ENCODE measurements at places on chromosomes 12 and 14.

DNA sequence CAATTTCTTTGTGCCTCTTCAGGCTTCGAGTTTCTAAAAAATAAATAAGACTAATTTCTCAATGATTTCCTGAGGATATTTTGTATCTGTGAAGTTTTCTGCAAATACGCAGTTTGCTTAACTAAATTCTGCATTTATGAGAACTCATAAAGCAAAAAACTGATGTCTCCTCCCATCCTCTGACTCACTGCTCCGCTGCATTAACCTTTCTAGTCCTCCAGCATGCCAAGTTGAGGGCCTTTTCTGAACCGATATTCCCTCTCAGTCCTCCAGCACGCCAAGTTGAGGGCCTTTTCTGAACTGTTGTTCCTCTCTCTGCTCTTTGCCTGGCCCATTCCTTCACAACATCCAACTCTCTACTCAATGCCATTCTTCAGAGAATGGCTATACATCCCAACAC lies 3.2 kb downstream of the IPO8 start:
- peak; percentile 34 for DNase-seq

GRCh38 chr14:93262446-93262845 lies 55.4 kb downstream of the UBR7 start:
- no peak for DNase-seq

DNA sequence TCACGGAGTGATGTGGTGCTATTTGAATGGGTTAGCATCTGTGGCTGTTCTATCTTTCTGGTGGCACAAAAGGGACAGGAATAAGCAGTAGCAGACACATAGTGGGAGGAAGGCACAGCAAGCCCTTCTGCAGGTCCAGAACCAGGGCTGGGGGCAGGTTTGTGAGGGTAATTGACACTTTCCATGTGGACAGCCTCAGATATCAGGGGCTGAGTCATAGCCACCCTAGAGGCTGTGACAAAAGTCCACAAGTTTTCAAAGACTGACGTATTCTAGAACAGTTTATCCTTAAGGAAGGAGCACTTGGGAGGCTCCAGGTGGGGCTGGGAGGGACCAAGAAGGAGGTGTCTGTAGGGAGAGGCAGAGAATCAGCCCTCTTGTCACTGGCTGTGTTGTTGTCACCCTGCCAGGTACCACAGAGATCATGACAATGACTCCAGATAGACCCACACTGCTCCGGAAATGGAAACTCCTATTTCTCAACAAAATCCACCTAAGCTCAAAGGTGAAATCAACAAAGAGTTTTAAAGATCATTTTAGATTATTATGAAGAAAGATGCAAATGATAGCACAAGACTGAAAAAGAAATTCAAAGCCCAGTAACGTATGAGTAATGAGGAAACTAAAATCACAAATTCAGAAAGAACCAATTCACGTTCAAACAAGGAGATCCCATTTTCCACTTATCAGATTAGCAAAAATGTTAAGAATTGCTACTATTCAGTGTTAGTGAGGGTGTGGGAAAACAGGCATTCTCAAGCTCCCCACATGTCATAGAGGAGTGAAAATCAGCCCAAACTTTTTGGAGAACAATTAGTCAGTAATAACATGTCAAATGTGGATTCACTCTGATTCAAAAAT lies 48.3 kb downstream of the NFKBIA start:
- peak; percentile 80 for DNase-seq

DNA sequence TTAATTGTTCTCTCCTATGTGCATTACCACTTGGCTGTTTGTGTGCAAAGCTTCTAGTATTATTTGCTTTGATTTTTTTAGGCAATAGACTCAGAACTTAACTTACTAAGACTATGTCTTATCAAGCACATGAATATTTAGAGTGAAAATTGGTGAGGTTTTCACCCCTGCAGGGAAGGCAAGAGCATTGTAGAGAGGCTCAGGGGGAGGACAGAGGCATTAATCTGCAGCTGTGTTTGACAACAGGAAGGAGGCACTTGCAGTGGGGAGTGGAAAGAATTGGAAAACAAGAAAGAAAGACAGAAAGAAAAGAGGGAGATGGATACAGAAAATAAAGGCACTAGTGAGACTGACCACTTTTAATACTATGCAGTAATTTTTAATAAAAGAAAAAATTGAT lies 431.6 kb downstream of the PDZRN4 start:
- DNase-seq = no peak

GRCh38 chr12:108570743-108571608 lies 8.6 kb downstream of the ISCU start:
- peak; percentile 68 for DNase-seq

DNA sequence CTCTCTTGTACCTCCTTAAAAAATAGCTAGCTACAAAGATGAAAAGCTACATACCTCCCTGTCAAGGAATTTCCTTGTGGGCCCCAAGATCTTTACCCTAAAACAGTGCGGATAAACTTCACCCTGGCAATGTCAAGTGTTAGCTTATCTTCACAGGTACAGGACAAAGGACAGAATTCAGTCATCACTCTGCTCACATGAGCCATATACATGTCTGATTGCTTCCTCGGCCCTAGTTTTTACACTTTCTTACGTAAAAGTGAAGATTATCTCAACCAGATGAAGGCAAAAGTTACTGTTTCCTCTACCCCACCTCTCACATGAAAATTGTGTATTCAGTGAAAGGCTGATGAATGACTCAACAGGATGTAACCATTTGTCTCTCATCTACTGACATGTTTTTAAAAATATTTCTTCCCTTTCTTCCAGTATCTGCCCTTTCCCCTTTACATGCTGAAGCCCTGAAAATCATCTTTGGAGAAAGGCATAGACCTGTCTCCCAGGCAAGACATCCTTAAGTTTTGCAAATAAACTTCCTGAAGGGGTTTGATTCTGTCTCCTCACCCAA lies 890.1 kb downstream of the GALC start:
- DNase-seq = no peak

- no peak for DNase-seq
Observed at GRCh38 chr12:112096070-112096469, 12.5 kb downstream of the NAA25 start.

GRCh38 chr14:30958555-30959407 lies 66.7 kb upstream of the AP4S1 start:
- no peak for DNase-seq

GRCh38 chr12:43571885-43572284 lies 19.9 kb upstream of the ADAMTS20 start:
- DNase-seq = no peak

GRCh38 chr14:70808416-70809224 lies 693 bp downstream of the MAP3K9 start:
- DNase-seq = no peak

DNA sequence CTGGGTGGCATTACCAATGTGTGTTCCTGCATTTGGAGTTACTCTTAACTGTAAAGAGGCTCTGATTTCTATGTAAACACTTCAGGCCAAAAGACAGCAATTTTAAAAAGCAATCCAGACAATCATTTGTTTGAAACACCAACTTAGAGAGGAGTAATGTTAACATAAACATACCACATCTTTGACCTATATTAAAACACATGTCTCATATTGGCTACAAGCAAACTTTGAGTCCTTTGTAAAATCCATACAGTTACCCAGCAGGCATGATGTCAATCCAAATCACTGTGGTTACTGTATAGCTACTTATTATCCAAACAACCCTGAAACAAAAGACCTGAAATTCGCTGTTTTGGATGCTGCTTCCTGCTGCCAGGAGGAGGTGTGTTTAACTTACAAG lies 7.5 kb upstream of the G2E3 start:
- no peak for DNase-seq

DNA sequence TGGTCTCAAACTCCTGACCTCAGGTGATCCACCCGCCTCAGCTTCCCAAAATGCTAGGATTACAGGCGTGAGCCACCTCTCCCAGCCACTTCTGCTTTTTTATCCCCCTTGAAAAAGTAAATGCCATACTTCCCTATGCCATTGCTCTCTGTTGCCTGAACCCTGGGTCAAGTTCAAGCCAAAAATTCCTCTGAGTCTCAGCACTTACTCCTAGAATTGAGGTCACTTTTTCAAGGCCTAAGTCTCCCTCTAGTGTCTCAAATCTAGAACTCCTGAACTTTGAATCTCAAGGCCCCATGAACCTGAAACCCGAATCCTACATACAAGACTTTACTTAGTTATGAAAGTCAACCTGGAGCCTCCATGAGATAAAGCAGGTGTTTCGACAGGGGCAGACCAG lies 1.4 kb upstream of the APOBEC1 start:
- DNase-seq = peak; percentile 5

- DNase-seq = no peak
Observed at GRCh38 chr12:130301559-130301958, 36.1 kb upstream of the PIWIL1 start.

GRCh38 chr14:63443361-63443760 lies 99.8 kb downstream of the PPP2R5E start:
- no peak for DNase-seq

GRCh38 chr14:57575482-57575881 lies 81.8 kb upstream of the CCDC198 start:
- no peak for DNase-seq

- peak; percentile 53 for DNase-seq
Observed at GRCh38 chr14:35821564-35822411, 4.3 kb upstream of the BRMS1L start.

GRCh38 chr12:93819050-93819491 lies 141.9 kb downstream of the CRADD start:
- DNase-seq = peak; percentile 76

DNA sequence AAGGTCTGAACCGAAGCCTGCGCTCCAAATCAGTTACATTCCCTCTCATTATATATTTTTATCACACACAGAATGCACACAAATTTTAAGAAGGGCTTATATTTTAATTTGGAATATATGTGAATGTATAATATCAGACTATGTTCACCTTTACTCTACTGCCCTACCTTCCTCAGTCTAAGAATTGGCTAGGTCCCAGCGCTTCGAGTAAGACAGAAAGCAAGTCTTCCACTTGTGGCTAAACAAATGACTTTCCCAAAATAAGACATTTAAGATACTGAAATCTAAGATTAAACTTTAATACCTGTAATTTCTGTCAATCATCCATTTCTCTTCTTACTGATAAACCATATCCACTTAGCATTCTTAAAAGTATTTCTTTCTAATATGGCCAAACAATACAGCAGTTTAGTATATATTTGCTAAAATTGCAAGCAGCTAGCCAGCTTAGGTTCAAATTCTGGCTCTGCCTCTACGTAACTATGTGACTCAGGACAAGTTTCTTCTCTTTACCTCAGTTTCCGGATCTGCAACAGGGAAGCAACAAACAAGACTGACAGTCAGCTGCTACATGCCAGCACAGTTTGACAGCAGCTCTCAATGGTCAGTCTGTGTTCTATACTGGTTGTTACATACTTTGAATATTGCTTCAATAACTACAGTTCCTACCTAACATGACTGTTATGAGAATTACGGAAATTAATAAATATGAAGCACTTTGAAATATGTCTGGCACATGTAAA lies 2.0 kb downstream of the INTS13 start:
- DNase-seq = no peak

Data from EH (cell line).